ENCODE measurements at places on chromosomes 6 and 20.

DNA sequence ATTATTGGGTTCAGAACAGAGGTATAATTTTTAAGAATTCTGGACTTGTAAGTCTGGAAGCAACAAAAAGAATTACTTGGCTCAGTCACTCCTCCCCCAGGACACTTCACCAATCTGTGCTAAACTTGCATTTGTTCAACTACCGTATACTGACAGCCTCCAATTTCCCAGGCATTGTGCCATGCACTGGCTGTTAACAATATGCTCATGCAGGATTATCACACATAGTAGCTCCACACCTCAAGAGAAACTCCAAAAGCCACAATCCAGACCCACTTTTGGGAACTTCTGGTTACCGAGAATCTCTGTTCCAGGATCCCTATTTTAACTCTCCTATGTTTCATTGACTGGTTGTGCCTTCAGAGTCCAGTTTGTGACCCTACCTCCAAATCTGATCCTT, 7.7 kb downstream of the ADGRF1 start:
- DNase-seq: no peak

DNA sequence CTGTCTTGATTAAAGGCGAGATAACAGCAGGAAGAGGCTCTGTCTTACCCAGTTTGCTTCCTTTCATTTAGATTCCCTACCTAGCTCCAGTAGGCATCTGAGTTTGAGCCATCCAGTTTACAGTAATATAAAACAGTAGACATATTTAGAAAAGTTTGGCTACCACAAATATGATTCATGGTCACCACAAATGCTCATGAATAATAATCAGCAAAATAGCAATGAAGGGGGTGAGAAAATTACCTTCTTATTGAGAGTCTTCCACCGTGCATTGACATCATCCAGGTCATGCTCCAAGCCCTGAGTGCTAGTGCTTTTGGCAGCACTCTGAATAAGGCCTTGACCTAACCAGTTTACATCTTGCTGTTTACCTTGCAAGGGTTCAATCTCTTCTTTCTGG, 106.2 kb downstream of the DST start:
- no peak for DNase-seq

- DNase-seq: no peak
These were observed 38.4 kb upstream of the SPTLC3 start for GRCh38 chr20:12970372-12970821.

DNA sequence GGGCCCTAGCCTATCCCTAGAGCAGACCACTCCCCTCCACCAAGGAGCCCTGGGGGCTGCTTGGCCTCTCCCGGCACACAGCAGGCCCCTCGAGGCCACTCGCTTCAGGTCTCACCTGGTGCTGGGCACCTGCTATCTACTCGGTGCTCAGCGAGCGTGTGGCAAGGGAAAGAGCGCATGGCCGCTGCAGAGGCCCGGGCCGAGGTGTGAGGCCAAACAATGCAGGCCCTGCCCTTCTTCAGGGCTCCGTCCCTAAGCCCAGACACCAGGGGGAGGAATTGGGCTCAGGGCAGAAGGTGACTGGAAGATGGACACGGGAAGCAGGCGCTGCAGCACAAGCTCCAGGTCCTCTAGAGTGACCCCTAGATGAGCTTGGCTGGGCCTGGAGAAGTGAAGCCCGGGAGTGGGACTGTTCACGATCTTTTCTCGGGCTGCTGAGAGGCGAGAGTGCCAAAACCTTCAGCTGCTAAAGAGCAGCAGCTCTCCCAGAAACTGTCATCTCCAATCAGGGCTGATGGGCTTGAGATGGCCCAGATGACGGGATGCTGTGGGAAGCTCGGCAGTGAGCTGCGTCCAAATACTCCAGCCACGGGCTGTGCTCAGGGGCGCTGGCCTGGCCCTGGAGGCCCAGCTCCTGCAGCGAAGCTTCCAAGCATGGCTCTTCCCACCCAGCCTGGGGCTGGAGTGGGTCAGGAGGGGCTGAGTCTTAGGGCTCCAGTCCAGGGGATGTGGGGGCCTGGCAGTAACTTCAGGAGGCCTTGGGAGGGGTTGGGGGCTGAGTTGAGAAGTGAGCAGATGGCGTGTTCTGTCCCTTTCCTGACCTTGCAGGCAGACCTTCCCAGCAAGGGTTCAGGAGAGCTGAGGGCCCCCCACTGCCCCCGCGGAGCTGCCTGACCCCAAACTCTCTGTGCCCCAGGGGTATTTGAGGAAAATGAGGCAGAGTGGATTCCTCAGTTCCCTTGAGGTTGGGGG, 43.7 kb downstream of the APCDD1L start:
- no peak for DNase-seq

DNA sequence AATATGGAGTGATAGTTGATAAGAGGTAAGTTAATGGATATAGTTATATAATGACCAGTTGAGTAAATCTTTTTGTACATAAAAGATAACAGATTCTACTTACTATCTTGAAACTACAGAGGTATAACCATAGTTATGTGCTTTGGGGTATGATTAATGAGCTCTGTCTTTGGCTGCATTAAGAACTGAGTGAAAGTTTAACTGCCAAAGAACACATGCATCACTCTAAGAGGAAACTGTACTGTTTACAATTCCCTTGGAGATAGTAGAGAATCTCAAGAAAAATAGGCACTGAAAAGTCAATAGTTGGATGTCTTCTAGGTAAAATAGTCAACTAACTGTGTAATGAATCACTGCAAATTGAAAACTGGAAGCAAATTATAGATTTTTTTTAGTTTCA, 1129.5 kb downstream of the EPHA7 start:
- no peak for DNase-seq

GRCh38 chr20:40245829-40246228, 443.2 kb downstream of the MAFB start:
- DNase-seq: no peak

DNA sequence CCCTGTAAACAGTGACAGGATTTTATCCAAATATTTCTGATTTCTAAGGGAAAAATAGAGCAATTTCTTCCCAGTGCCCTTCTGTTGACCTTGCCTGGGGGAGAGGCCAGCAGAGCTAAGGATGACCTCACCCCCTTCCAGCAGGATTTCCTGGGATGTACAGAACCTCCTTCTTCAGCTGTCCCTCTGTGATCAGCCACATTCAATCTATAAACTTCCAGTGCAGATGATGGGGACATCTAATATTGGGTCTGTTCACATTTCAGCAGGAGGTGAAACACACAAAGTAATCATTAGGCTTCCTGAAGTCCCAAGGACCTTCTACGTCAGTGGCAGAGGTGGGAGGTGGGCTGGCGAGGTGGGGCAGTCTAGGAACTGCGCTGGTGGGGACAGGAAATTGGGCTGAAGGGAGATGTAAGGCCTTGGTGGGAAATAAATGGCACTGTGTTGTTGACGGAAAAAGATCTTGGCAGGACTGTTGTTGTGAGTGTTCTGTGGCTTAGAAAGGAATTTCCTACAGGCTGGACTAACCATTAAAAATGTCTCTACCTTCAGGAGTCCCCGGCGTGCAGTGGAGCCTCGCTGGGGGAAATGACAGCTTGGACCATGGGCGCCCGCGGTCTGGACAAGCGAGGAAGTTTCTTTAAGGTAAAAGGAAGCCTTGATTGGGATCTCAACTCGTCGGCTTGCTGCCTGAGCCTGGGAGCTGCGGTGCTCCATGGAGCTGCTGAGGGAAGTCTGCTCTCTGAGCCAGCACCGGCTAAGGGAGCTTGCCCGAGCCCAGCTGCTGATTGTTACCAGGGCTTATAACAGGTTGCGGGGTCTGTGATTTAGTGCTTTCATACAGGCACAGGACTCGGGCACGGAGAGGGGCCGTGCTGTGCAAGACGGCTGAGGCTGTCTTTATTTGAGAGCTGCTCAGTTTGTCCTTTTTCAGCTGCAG, 127.9 kb upstream of the NAA20 start:
- DNase-seq: no peak

GRCh38 chr6:617456-618100, 39.3 kb downstream of the HUS1B start:
- DNase-seq: no peak

DNA sequence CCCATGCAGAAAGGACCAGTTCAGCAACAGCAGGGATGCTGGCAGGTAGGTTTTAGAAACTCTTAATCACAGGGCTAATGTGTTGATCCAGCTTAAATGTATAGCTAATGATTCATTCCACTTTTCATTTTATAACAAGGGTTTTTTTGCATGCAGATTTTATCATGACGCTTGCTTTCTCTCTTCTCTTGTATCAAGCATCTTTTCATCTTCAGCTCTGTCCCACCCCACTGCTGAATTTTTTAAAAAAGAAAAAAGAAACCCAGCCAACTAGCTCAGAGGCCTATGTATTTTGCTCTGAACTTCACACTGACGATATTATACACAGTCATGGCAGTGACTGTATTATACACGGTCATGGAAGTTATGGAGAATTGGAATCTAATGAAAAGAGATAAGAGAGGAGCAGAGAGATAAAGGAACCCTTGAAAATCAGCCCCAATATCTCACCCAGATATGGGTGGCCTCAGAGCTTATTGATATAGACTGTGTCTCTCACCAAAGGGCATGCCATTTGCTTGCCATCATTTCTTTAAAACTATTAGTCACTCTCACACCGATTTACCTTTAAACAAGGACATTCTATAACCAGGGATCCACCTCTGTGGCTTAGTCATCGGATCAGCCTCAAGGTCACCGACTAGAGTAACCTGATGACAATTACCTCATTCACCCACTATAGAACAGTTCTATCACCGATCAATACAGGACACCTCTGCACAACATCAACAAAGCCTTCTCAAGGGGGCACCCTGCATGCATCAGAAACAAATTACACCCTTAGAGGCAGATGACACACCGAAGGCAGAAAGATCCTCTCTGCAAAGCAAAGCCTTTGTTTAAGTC, 222.0 kb downstream of the ATXN1 start:
- no peak for DNase-seq

- DNase-seq: no peak
These were observed 901 bp upstream of the TRIM26 start for GRCh38 chr6:30213957-30214656.
